ACHN (cell line): ENCODE measurements at places on chromosomes 2 and 18.
A peak's percentile ranks its signal among the peaks of the same experiment; 100 is the strongest.

- DNase-seq: no peak
Observed at GRCh38 chr2:175560521-175561169, 379.1 kb upstream of the ATP5MC3 start.

DNA sequence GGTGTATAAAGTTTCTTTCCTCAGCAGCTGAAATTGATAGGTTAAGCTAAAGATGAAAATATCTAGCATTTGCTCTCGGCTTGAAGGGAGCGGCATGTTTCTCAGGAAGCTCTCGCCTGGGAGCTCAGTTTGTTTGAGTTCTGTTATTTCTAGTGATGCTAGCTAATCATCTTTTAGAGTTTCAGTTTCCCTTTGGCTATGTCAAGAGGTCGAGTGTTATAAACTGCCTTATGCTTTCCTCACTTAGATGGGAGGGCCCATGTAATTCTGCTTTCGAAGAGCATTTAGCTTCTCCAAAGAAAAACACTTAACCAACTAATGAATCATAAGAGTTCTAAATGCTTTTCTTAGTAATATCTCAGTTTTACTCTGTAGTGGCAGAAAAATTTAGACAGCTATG lies 33.6 kb downstream of the PLCL1 start:
- DNase-seq: no peak

DNA sequence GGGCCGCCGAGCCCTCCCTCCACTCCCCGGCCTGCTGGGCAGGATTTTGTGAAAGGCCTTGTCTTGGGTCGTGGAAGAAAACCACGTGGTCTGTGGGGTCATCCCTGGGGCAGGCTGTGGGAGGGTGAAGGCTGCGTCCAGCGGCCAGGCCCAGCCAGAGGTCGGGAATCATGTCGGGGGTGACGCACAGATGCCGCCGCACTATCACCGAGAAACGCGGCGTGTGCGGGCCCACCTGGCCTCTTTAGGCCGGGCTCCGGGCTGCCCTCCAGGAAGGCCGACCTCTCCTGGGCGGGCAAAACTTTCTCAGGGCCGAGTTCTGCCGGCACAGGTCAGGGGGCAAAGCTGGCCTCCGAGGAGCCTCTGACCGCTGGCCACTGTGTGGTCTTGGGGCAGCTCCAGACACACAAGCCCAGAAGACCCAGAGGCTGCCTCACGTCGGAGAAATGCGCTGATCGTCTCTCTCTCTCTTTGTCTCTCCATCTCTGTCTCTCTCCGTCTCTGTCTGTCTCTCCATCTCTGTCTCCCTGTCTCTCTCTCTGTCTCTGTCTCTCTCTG lies 28.4 kb downstream of the NFATC1 start:
- no peak for DNase-seq

DNA sequence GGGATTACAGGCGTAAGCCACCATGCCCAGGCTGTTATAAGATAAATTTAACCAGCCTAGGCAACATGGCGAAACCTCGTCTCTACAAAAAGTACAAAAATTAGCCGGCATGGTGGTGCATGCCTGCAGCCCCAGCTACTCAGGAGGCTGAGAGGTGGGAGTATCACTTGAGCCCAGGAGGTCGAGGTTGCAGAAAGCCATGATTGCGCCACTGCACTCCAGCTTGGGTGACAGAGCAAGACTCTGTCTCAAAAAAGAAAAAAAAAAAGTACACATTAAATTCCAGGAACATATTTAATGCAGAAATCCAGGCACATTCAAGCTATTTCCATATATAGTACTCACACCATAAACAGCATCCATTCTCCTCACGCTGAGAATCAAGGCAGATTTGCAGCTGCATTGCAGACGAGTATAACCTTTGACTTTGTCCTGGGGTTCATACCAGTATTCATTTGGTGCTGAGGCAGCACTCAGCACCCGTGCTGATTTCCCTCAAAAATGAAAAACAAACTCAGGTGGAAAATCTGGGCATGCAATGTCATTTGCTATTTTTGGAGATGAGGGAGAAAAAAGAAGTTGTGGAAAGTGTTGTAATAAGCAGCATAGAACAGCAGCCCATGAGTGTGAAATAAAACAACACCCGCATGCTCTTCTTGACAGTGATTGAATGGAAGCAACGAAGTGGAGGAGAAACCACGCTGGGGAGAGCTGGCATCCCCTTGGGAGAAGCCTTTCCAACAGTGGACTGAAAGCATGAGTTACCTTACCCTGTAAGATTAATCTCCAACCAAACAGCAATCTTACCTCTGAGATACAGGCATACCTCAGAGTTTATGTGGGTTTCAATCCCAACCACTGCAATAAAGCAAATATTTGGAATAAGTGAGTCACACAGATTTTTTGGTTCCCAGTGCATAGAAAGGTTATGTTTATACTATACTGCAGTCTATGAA lies 46.8 kb upstream of the ANXA4 start:
- peak; percentile 83 for DNase-seq

DNA sequence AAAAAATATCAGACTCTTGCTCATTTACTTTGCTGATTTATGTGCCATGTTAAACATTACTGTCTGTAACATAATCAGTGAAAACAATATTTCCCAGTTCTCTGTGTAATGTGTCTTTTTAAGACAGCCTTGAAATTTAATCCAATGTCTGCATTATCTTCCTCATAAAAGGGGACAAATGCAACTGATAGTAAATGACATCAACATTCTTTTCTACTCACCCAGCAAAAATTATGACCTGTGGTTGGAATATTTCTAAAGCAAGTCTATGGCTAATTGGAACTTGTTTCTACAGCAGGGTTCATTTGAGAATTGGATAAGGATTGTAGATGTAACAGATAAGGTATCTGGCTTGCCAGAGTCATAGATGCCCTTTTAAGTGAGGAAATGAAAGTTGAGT lies 34.8 kb downstream of the C1D start:
- DNase-seq: no peak

DNA sequence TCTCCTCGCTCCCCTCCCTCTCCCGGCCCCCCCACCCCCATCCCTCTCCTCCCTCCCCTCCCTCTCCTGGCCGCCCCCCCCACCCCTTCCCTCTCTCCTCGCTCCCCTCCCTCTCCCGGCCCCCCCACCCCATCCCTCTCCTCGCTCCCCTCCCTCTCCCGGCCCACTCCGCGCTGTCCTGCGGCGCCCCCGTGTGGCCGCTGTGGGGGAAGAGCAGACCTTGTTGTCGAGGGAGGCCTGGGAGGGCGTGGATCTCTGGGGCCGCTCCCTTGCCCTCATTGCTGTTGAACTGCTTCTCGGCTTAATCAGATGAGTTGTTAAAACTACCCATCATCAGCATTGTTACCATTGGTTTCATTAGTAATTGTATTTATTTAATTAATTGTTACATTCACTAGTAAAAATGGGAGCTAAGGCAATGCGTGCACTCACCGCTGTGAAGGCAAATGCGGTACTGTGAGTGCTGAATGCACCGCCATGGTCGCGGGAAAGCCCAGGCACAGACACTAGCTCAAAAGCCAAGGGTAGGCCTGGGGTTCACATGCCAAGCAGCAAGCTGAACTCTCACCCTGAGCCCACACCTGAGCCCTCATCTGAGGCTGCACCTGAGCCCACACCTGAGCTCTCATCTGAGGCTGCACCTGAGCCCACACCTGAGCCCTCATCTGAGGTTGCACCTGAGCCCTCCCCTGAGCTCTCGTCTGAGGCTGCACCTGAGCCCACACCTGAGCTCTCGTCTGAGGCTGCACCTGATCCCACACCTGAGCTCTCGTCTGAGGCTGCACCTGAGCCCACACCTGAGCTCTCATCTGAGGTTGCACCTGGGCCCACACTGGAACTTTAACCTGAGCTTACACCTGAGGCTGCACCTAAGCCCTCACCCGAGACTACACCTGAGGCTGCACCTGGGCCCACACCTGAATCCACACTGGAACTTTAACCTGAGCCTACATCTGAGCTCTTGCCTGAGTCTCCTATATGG lies 8.8 kb downstream of the RTP5 start:
- DNase-seq: peak; percentile 75

DNA sequence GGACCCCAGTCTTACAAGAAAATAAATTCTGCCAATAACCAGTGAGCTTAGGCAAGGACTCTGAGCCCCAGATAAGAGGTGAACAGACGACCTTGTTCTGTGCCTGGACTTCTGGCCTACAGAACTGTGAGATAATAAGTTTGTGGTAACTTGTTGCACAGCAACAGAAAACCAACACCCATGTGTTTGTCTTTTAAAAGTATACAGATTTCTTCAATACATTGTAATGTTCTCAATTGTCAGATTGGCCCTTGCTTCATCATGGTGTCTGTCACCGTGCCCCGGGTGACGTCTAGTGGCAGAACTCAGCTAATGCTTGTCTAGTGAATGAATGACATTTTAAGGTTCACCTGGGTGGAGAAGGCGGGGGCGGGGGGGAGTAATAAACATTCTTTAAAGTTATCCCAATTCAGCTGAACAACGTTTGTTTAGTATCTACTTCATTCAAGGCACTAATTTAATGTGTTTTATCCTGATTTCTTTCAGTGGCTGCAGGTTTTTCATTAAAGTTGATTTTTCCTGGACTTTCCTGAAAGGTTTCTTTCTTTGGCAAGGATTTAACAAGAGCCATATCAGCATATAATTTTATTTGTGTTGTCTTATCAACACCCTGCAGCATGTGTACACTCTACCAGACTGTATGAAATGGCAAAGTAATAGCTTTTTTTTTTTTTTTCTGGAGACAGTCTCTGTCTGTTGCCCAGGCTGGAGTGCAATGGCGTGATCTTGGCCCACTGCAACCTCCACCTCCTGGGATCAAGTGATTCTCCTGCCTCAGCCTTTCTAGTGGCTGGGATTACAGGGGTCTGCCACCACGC lies 123.8 kb upstream of the DLX2 start:
- DNase-seq: no peak

DNA sequence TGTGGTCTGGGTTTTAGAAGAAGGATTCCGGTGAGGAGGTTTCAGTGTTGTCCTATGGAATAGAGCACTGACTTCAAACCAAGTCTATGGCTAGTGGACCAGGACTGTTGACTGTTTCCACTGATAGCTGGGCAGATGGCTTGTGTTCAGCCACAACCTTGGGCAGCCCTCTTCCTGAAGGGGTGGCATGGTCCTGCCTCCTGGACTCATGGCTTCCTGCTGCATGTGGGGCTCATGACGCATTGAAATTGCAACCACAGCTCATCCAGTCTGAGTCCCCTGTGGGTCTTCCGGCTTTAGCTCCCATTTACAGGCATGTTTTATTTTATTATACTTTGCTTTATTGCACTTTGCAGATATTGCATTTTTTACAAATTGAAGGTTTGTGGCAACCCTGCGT lies 105.0 kb downstream of the B3GNT2 start:
- DNase-seq: no peak

- no peak for DNase-seq
Observed at GRCh38 chr18:58893388-58894099, 28.9 kb downstream of the ZNF532 start.

DNA sequence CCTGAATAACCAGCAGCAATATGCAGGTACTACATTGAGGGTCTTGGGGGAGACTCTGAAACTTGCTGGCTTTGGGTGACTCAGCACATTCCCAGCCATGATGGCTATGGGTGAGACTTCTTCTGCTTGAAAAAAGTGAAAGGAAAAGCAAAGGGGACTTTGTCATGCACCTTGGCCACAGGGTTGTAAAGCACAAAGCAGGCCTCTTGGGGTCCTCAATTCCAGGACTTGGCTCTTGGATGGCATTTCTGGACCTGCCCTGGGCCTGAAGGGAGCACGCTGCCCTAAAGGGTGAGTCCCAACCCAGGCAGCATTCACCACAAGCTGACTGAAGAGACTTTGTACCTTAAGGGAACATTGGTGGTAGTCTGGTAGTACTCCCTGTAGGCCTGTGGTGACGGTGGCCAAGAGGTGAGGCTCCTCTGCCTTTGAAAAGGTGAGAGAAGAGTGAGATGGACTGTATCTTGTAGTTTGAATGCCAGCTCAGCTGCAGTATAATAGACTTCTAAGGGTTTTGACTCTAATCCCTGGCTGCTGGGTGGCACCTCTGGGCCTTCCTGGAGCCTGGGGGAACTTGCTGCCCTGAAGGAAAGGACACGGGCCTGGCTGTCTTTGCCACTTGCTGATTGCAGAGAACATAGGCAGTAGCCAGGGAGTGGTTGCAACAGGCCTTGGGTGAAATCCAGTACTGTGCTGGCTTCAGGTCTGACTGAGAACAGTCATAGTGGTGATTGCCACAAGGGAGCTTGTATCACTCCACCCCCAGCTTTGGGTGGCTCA lies 36.5 kb upstream of the CYTIP start:
- no peak for DNase-seq

DNA sequence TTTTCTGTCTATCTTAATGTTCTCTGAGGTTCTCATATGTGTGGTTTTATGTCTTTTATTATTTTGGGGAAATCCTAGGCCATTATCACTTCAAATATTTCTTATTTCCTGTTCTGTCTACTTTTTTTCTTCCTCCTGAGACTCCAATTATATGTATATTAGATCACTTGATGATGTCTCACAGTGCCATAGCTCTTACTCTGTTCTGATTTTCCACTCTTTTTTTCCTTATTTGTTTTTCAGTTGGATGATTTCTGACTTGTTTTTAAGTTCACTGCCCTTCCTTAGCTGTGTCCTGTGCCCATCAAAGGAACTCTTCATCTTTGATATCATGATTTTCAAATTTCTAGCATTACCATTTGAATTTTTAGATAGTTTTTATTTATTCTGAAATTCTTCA lies 24.1 kb downstream of the FAM228B start:
- DNase-seq: no peak

- no peak for DNase-seq
Observed at GRCh38 chr18:46899274-46899948, 17.9 kb downstream of the PIAS2 start.

DNA sequence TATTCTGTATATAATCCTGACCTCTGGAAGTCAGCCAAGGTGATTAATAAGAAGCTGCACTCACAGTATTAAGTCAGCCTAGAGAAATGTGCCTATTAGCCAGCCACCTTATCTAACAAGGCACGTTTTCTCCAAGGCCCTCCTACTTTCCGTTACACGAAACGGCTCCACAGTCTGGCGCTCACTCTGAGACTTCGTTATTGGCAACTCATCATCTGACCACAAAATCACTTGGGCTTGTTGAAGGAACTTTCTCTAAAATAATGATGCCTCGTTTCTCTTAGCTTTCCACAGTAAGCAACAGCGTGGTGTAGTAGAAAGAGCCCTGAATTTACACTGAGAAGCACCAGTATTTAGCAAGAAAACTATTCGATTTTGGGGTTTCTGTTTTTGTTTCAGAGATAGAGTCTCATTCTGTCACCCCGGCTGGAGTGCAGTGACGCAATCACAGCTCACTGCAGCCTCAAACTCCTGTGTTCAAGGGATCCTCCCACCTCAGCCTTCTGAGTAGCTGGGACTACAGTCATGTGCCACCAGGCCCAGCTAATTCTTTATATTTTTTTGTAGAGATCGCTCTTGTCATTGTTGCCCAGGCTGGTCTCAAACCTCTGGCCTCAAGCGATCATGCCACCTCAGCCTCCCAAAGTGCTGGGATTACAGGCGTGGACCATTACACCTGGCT lies 53.6 kb upstream of the SLC14A1 start:
- no peak for DNase-seq
